Activated T-cell treated with anti-CD3 and anti-CD28 coated beads, Interleukin-2, amount 50 U/mL, for 4 hours (primary cell): ENCODE measurements at places on chromosomes 13 and 19.

GRCh38 chr19:56116606-56117005 lies 4.5 kb downstream of the ZNF787 start:
- DNase-seq, result no peak

DNA sequence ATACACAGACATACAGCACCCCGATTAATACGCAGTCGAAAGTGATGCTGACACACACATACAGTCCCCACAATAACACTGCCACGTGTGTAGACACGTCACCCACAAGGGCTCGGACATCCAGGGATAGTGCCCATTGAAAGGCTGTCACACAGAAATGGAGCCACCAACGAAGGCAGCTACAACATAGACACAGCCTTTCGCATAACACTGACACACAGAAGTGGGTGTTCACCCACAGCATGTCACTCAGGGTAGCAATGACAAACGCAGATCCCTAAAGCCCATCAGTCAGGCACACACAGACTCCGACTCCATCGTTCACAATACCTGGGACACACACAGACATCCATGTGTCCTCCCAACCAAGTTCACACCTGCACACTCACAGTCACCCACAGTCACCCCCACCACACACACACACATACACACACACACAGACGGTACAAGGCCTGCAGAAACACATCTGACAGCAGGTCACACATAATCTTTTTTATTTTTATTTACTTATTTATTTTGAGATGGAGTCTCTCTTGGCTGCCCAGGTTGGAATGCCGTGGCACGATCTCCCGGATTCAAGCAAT lies 10.4 kb upstream of the NANOS3 start:
- DNase-seq, result no peak

GRCh38 chr13:33519561-33520467 lies 234.3 kb upstream of the STARD13 start:
- DNase-seq, result no peak

DNA sequence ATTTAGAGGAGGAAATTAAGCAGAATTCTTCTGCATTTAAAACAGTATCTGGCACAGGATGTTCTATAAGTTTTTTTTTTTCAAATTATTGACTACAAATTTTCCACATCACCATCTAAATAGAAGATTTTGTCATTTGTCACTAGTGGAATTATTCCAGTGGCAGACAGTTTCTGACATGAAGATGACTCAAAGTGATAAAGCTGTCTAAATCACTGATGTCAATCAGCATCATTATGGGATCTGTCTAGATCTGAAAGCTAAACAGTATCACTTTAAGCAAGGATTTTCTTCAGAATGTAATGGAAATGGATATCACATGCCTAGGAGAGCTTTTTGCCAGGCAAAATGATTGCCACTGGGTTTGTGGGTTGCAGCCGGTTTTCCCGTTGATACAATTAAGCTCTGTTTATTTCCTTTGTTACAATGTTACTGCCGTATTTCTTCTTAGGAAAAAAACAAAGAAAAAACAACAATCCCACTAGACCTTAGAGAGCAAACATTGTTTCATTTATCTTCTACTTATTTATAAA lies 1657.0 kb upstream of the PRR20A start:
- no peak for DNase-seq

- no peak for DNase-seq
These were observed 460.8 kb downstream of the TBC1D4 start for GRCh38 chr13:75021151-75021550.

- DNase-seq, result no peak
These were observed 2.3 kb downstream of the SLC46A3 start for GRCh38 chr13:28716511-28716910.

DNA sequence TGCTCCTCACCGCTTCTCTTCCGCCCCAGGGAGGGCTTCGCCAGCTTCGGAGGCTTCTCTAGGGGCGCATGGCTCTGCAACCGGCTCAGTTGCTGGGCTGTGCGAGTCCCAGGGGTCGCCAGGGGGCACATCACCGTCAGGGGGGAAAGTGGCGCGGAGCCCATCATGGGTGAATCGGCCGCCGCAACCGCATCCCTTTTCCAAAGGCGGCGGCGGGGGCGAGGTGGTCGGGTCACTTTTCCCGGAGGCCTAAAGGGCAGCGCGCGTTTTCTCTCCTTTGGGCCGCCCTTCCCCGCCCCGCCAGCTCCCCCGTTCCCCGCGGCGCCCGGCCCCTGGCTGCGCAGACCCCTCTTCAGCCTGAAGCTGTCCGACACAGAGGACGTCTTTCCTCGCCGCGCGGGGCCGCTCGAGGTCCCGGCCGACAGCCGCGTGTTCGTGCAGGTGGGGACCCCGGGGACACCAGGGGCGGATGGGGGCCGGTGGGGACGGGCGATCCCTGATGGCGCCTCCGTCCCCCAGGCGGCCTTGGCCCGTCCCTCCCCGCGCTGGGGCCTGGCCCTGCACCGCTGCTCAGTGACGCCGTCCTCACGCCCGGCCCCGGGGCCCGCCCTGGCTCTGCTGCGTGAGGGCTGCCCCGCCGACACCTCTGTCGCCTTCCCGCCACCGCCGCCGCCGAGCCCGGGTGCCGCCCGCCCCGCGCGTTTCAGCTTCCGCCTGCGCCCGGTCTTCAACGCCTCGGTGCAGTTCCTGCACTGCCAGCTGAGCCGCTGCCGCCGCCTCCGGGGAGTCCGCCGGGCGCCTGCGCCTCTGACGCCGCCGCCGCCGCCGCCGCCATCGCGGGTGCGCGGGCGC lies 1.7 kb downstream of the TGFBR3L start:
- DNase-seq, result no peak

GRCh38 chr13:49874430-49874829 lies 61.7 kb downstream of the SPRYD7 start:
- DNase-seq, result no peak

- DNase-seq, result no peak
These were observed 850 bp upstream of the KLK11 start for GRCh38 chr19:51027126-51027806.
